ENCODE measurements at places on chromosomes 2 and 18.

GRCh38 chr2:209473930-209474419, 50.1 kb downstream of the MAP2 start:
- DNase-seq = no peak

DNA sequence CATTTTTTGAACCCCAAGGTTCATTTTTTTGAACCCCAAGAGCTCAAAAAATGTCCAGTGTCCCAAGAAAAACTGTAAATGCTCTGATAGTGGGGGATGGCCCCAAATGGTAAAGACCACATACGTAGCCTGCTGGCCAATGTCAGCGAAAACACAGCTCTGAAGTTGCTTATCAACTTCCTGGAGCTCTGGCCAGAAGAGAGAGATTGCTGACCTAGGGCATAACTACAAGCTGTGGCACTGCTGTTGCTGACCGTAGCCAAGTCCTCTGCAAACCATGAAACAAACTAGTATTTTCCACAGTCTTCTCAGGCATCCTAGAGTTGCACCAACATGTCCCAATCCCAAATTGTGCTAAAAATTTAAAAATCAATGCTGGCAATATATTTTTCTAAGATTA, 50.9 kb downstream of the REEP1 start:
- no peak for DNase-seq

DNA sequence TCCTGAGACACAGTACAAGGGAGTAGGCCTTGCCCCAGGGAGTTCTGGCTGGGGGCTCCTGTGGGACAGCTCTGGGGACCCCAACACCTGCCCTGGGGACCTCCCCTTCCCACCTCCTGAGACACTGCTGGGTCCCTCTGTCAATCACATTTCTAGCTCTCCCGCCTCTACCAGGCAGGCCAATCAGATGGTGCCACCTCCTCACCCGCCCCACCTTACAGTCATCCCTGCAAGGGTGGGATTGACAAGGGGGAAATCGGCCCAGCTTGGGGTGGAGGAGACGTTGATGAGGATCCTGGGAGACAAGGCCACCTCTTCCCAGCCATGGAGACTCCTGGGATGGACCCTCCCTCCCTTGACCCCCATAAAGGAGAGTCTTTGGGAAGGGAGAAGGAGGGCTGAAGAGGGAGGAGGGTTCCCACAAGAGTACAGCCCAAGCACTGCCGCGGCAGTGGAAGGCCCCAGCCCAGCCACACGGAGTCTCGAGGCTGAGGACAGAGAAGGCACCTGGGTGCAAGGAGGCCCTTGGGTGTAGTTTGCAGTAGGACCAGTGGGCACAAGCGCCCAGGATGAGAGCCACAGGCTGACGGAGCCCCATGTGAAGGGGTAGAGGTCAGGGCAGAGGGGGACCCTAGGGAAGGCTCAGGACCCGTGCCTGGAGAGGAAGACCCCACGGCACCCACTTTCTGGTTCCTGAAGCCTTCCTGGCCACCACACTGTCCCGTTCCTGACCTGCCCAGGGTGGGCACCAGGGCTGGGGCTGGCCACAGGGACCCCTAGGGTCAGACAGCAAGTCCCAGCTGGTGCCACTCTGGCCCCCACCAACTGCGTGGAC, 109.9 kb upstream of the OTOS start:
- DNase-seq = no peak

DNA sequence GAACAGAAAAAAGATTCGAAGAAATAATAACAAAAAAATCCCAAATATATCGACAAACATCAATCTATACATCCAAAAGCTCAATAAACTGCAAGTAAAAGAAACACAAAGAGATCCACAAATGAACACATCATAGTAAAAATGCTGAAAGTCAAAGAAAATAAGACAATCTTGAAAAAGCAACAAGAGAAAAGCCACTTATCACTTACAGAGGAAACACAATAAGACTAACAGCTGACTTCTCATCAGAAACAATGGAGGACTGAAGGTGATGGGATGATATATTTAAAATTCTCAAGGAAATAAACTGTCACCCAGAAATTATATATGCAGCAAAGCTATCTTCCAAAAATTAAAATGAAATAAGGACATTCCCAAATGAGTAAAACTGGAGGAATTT, 140.3 kb downstream of the NDUFA10 start:
- no peak for DNase-seq

- DNase-seq = no peak
Measured at GRCh38 chr2:28896906-28897305, 2.4 kb downstream of the WDR43 start.

- no peak for DNase-seq
Measured at GRCh38 chr18:9217743-9218451, 81.3 kb downstream of the ANKRD12 start.

DNA sequence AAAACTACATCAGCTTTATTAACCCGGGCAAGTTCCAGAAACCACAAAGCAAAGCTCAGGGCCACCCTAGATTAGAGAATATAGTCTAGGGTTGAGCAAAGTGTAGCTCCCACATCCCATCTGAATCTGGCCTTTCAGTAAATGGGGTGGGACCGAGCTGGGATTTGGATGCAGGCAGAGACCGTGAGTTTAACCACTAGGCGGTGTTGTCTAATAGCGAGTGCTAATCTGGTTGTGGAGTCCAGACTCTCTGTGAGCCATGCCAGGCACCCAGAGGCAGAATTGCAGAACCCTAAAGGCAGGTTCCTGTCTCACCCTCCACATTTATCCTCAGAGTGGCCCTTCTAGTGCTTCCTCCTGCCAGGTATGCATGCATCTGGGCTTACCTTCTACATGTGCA, 435.9 kb downstream of the TSN start:
- DNase-seq = no peak

GRCh38 chr2:168804214-168804613, 1.8 kb downstream of the NOSTRIN start:
- DNase-seq = no peak

GRCh38 chr2:63977904-63978303, 41.3 kb downstream of the VPS54 start:
- no peak for DNase-seq

- no peak for DNase-seq
Measured at GRCh38 chr18:7812431-7813063, 245.4 kb downstream of the PTPRM start.

- no peak for DNase-seq
Measured at GRCh38 chr2:126949775-126950174, 51.1 kb downstream of the TEX51 start.

- no peak for DNase-seq
Measured at GRCh38 chr18:4319738-4320677, 135.1 kb downstream of the DLGAP1 start.

GRCh38 chr2:12316476-12316875, 400.3 kb upstream of the TRIB2 start:
- no peak for DNase-seq

DNA sequence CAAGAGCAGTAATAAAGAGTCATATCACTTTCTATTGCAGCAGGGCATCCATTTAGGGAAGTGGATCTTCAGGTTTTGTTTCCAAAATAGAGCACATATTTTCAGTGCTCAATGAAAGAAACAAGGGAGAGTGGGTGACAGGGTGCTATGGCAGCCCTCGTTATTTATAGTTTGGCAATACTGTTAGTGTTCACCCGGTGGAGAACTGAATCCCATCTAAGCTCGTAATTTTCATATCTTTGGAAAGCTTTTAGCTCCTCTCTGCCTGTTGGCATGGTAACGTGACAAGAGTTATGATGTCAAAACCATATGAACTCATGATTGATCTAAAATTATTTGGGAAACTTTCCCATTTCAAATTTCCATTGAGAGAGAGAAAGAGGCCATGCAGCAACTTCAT, 331.9 kb downstream of the LRRTM1 start:
- DNase-seq = no peak

DNA sequence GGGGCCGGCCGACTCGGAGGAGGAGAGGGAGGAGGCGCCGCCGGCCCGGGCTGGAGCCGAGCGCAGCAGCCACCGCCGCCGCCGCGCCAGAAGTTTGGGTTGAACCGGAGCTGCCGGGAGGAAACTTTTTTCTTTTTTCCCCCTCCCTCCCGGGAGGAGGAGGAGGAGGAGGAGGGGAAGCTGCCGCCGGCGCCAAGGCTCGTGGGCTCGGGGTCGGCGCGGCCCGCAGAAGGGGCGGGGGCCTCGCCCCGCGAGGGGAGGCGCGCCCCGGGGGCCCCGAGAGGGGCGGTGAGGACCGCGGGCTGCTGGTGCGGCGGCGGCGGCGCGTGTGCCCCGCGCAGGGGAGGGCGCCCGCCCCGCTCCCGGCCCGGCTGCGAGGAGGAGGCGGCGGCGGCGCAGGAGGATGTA, 316 bp downstream of the CRIM1 start:
- no peak for DNase-seq

- DNase-seq = no peak
Measured at GRCh38 chr2:163324677-163325076, 411.1 kb downstream of the FIGN start.

- DNase-seq = no peak
Measured at GRCh38 chr2:154495455-154495868, 203.0 kb upstream of the KCNJ3 start.

GRCh38 chr18:31399306-31400032, 22.9 kb downstream of the DSG4 start:
- DNase-seq = no peak

- DNase-seq = no peak
Measured at GRCh38 chr2:142380372-142380771, 249.6 kb upstream of the LRP1B start.

GRCh38 chr2:98032086-98032485, 36.3 kb upstream of the TMEM131 start:
- no peak for DNase-seq

GRCh38 chr2:159661286-159661685, 44.9 kb upstream of the BAZ2B start:
- DNase-seq = no peak

- DNase-seq = no peak
Measured at GRCh38 chr2:105329197-105329554, 359 bp downstream of the TGFBRAP1 start.

DNA sequence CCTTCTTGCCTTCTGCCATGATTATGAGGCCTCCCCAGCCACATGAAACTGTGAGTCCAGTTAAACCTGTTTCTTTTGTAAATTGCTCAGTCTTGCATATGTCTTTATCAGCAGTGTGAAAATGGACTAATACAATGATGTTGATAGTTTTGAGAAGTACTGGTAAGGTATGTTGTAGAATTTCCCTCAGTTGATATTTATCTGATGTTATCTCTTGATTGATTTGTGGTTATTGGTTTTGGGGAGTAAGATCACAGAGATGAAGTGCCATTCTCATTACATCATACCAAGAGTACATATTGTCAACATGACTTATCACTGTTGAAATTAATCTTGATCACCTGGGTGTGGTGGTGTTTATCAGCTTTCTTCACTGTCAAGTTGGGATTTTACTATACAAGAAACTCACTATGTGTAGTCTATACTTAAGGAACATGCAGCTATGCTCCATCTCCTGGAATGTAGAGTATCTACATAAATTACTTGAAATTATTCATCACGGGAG, 5.1 kb upstream of the SPAG16 start:
- DNase-seq = no peak

GRCh38 chr2:77034445-77034844, 487.7 kb downstream of the LRRTM4 start:
- DNase-seq = no peak

GRCh38 chr2:99152199-99152895, 2.4 kb downstream of the TSGA10 start:
- DNase-seq = no peak

- no peak for DNase-seq
Measured at GRCh38 chr2:118098307-118099030, 10.2 kb downstream of the INSIG2 start.

GRCh38 chr18:79819064-79819967, 21.6 kb downstream of the KCNG2 start:
- no peak for DNase-seq

DNA sequence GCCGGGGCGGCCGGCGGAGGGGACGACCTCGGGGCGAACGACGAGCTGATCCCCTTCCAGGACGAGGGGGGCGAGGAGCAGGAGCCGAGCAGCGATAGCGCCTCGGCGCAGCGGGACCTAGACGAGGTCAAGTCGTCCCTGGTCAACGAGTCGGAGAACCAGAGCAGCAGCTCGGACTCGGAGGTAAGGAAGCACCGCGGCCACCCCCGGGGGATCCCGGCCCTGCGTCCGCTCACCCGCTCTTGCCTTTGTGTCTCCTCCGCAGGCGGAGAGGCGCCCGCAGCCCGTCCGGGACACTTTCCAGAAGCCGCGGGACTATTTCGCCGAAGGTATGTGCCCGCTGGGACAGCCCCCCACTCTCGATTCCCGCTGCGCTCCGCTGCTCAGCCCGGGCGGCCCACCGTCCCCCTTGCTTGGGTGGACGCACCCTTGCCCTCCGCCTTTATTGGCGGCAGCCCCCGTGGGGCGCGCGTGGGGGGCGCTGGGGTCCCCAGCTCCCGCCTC, 611 bp downstream of the TCF7L1 start:
- peak; percentile 73 for DNase-seq

DNA sequence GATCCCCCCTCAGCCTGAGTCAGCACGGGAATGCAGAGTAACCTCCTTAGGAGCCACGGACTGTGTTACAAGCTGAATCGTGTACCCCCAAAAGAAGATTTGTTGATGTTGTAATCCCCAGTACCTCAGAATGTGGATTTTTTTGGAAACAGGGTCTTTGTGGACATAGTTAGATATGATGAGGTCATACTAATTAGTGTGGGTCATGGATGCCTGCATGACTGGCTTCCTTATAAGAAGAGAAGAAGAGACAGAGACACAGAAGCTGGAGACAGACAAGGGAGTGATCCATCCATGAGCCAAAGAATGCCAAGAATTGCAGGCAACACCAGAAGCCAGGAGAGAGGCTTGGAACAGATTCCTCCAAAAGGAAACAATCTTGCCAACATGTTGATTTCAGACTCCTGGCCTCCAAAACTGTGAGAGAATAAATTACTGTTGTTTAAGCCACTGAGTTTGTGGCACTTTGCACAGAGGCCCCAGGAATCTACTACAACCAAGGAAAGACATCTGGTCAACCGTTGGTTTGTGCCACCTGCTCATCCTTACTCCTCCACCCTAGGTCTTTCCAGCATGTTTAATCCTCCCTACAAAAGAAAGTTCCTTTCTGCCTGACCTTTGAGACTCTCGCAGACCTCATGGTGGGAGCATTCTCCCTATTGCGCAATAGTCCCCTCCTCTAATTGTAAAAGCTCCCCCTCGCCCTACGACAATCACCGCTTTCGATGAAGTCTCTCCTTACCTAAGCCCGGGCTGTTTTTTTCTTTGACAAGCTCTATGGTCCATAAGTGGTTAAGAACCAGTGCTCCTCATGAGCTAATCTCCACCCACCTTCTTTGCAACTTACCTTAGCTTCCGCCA, 91.6 kb downstream of the DNER start:
- no peak for DNase-seq

DNA sequence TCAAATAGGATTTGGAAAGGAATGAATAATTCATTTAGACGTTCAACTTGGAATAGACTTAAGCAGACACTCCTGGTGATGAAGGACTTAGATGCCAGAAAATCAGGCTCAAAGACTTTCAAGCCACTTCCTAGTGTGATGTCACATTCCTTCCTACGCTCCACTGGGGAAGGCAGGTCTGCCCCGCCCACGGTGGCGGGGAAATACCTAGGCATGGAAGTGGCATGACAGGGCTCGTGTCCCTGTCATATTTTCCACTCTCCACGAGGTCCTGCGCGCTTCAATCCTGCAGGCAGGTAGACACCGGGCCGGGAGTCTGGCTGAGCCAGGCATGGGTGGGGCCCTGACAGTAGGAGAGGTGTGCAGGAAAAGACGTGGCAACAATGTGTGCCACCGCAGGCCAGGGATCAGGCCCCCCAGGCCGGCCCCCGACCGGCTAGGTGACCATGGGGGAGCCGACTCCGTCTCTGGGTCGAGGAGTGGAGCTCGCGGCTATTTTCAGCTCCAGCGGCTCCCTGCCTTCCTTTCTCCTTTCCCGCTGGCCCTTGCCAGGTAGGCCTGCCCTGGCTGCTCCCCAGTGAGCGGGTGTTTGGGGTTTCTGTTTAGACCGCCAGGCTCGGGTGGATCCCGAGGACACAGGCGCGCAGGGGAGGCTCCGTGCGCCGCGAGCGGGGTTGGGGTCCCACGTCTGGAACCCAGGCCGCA, at the start of gene IL1RL2:
Gene IL1RL2 (plus strand): TSS at position 233 of the 705 bp plus-strand sequence. CDS start 845 bp downstream, outside the sequence.
- peak; percentile 70 for DNase-seq

Measured in pancreas (tissue), 10 donors.